ENCODE measurements at places on chromosomes 5 and 9.

DNA sequence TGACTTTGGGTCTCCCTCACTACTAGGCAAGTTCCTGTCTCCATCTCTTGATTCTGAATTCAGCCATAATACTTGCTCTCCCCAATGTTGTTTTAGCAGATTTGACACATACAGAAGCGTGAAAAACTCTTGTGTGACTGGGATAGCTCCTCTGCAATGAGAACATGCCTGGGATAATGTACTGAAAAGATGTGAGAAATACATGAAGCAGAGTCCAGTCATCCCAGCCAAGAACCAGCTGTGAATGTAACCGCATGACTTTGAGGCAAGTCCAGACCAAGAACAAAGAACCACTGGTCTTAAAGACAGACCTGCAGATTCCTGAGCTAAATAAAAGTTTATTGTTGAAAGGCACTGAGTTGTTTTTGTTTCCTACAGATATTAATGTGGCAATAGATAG is 135.0 kb downstream of the NMUR2 start:
- DNase-seq = no peak

DNA sequence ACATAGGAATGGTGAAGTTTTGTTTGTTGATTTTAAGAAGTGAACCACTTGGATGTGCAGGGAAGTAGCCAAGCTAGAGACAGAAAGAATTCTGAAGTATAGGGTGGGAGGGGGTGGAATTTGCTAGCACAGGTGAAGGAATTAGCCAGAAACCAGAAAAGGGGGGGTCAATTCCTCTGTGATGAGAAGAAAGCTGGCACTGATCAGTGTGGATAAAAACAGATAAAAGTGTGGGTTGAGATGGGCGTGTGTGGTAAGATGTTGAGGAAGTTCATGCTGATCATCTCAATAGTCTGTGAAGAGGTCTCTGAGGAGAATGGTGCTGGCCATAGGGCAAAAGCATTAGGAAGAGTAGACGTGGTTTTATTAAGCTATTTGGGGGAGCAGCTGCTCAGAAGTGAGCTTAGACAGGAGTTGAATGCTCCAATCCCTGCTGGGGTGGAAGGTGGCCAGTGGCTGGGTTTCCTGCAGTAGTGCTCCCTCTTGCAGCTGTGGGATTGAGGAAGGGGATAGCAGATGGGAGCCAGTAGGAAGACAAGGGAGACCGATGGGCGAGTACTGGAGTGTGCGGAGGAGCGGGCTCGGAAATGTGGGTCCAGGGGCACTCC is 88.7 kb upstream of the ELL2 start:
- DNase-seq = no peak

DNA sequence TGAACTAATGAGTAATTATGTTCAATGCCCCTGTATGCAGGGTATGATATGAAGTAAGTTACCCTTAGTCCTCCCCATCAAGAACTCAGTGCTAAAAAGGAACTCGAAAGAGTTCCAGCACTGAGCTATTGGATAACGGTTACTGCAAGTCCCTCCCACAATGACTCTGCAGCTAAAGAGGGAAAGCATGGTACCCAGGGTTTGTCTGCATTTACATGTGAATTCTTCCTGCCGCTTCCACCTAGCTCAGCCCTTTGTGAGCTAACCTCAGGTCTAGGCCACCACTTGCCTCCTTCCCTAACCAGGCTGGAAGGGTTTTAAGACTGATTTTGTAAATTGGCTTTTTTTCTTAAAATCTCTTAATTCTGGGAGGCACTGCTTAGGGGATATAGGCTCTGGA is 376.8 kb downstream of the EBF1 start:
- DNase-seq = no peak

DNA sequence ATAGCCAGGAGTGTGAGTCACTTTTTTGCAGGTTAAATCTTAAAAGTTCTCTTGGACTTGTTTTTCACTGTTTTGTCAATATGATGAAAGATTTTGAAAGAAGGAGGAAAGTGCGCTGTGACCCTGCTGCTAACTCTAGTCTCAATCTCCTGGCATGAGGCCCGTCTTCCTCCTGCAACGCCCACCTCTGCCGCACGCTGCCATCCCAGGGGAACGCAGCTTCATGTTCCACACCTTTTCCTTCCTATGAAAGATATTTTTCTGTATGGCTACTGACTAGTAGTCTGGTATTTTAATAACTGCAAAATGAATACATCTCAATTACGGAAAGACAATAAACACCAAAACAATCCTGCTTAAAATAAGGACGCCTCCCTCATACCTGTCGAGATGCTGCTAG is 8.3 kb downstream of the PPIC start:
- no peak for DNase-seq

- DNase-seq = no peak
Measured at GRCh38 chr5:166992874-166993722, 1298.3 kb upstream of the WWC1 start.

GRCh38 chr9:121295662-121296191 is 27.8 kb downstream of the GSN start:
- DNase-seq = no peak

GRCh38 chr9:135087489-135087792 is at the start of gene OLFM1:
TSS of gene OLFM1 (plus strand) at chr9:135087668. CDS start at chr9:135087990, 322 bp downstream.
- DNase-seq = no peak

- DNase-seq = no peak
Measured at GRCh38 chr5:150000990-150001659, 586 bp downstream of the HMGXB3 start.

GRCh38 chr9:3008091-3008490 is 164.2 kb upstream of the PUM3 start:
- DNase-seq = no peak

GRCh38 chr5:142602720-142603245 is 83.1 kb downstream of the FGF1 start:
- no peak for DNase-seq

- no peak for DNase-seq
Measured at GRCh38 chr9:89022001-89022759, 30.9 kb downstream of the S1PR3 start.

- no peak for DNase-seq
Measured at GRCh38 chr9:18798508-18799290, 234.3 kb downstream of the SAXO1 start.

GRCh38 chr5:112417931-112418658 is 982 bp downstream of the EPB41L4A start:
- peak; percentile 3 for DNase-seq

DNA sequence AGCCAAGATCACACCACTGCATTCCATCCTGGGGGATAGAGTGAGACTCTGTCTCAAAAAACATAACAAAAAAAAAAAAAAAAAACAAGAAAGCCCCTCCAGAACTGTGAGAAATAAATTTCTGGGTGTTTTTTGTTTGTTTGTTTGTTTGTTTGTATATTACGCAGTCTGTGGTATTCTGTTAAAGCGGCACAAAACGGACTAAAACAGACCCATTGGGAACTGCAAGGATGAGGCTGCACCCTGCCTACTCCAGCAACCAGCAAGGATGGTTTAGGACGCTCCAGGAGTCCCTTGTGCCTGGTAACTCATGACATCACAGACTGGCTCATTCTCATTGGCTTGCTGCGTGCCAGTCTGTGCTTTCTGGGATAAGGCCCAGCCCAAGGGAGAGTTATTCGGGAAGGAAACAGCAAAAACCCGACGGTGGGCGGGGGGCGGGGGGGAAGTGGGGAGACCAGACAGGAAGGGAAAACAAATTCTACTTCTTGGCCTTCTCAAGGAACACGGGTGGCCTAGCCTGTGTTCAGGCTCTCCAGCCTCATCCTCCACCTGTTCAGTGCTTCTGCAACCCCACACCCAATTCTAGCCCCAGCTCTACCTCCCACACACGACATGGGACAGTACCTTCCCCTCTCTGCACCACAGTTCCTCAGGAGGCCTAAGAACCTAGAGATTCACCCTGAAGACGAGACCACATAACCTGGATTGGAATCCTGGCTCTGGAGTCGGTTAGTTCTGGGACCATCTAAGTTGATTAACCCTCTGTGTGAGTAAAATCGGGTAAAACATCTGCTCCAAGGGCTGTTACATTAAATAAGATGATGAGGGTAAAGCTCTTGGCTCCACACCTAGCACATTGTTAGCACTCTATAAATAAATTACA is 2.8 kb downstream of the CD74 start:
- DNase-seq = no peak

DNA sequence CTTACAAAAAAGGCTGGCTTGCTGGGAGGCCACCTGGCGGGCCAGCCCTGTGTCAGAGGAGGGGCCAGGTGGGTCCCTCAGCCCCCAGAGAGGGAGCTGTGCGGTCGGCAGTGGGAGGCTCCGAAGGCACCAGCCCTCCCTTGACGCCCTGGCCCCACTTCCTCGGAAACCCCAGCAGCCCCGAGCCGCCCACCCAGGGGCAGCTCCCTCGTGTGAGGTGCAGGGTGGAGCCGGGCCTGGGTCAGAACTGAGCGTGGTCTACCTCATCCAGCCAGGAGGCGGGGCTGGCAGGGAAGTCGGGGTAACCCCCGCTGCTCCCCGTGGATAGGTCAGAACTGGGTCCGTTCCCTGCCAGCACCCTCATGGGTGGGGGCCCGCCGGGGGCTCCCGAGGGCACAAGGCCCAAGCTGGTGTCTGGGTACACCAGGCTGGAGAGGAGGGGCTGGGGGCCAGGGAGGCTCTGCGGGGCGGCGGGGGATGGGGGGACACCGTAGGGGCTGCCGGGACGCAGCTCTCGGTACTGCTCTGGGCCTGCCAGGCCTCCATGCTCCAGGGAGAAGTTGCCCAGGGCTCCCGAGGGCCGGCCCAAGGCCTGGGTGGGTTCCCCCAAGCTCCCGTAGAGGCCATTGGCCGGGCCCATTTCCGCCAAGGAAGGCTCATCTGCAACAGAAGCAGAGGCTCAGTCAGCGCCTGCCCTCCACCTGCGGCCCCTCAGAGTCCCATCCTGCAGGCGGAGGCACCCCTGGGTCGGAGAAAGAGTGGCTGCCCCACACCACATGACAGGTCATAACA is 7.6 kb downstream of the LHX3 start:
- no peak for DNase-seq

- DNase-seq = peak; percentile 57
Measured at GRCh38 chr9:137705906-137706305, 87.1 kb downstream of the EHMT1 start.

DNA sequence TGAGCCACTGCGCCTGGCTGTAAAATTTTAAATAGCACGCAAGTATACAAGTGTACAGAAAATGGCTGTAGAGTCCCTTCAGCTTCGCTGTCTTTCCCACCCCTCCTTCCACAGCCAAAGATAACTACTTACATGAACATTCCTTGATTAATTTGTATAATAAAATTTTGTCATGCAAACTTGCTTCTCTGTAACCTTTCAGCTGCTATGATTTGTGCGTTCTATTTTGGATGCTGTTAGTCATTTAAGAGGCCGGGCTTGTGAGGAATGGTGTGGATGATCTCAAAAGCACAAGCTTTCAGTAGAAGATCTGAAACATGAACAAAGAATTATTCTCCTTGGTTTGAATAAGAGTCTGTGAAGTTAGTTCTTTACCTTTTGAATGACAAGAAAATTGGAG is 115.0 kb upstream of the TLE1 start:
- no peak for DNase-seq

DNA sequence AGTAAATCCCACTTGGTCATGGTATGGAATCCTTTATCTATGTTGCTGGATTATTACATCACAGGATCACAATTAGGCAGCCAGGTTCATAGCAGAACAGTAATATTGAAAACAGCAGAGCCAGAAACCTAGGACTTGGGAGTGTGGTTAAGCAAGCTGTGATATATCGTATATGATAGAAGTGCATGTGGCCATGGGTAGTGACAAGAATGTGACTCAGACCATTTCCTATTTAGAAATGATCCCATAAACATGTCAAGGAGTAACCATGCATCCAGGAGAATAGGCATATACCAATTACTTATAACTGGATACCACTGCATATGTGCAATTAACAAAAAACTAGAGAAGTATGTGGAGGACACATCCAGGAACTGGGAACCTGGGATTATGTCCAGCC is 31.2 kb downstream of the AMBP start:
- no peak for DNase-seq

- no peak for DNase-seq
Measured at GRCh38 chr5:12072441-12072840, 168.2 kb upstream of the CTNND2 start.

GRCh38 chr9:110076894-110077725 is 130.8 kb downstream of the C9orf152 start:
- DNase-seq = no peak
